NCI-H2081 treated with DMSO at 0.1 percent for 48 hours (cell line): ENCODE measurements at places on chromosomes 2 and 18.

DNA sequence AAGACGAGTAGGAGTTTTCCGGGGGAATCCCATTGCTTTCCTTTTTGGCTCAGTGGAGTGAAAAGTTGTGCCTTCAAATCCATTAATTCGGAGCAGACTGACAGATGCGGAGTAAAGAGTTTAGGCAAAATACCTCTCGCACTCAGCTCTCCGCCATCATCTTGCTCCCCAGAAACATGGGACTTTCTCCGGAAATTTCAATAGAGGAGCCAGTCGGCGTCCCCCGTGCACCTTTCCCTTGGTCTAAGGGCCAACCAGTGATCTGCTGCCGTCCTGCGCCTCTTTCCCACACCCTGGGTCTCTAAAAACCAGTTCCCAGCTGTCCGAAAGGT lies 318 bp downstream of the TYW5 start:
- no peak for DNase-seq

- DNase-seq, result no peak
Measured at GRCh38 chr18:3832025-3832638, 382.2 kb downstream of the TGIF1 start.

GRCh38 chr2:63581298-63581961 lies 6.8 kb downstream of the WDPCP start:
- DNase-seq, result no peak

DNA sequence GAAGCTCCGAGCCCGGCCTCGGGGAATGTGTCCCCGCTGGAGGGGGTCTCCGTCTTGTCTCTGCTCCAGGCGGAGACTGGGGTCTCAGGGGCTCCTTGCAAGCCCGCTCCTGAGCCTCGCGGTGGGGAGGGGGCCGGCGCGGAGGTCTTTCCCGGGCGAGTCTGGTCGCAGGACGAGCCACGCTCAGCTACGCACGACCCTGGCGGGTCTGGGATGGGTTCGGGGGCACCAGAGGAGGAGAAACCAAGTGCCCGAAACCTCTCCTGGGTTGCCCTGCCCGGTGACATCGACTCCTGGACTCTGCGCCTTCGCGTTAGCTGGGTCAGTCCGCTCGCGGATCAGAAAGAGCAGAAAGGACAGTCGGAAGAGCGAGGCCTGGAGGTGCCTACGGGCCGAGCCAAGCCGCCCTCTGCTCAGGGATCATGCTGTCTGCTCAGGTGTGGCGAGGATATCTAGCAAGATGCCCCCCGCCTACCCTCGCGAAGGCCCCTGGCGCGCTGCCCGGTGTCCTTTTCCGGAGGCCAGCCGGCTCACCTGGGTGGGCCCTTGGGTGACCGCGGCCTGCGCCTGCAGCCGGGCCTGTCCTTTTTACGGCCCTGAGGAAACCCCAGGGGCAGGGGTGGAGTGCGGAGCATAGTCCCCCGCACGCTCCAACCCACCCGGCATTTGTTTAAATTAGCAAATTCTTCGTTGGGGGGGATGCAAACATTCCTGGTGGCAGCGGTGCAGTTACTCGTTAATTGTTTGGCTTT lies 58.7 kb downstream of the SNORC start:
- DNase-seq, result no peak

DNA sequence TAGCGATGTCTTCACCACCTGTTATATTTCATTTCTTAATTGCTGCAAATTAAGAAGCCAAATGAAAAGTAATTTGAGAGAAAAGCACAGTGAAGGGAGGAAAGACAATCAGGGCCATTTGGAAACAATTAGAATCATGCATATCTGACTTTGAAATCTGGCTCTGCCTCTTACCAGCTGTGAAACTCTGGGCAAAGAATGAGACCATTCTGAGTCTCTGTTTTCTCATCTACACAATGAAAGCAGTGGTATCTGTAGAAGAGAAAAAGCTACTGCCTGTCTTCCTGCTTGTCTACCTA lies 334.5 kb upstream of the CYRIA start:
- no peak for DNase-seq

DNA sequence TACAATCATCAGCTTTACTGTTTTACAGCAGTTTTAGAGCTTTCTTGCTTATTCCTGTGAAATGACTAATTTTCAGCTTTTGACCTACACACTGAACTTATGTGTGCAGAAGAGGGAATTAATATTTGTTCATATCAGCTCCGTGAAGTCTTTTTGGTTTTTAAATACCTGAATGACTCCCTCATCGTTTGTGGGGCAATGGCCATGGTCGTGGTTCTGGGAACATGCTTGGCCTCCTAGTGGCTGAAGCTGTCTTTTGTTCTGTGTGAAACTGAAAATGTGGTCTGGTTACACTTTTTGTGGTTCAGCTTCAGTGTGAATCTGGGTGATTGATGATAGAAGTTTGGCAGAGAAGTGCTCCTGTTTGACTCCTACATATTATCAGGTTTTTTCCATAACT lies 408.1 kb downstream of the THSD7B start:
- no peak for DNase-seq

GRCh38 chr2:219777388-219777787 lies 150.0 kb downstream of the SLC4A3 start:
- DNase-seq, result no peak

DNA sequence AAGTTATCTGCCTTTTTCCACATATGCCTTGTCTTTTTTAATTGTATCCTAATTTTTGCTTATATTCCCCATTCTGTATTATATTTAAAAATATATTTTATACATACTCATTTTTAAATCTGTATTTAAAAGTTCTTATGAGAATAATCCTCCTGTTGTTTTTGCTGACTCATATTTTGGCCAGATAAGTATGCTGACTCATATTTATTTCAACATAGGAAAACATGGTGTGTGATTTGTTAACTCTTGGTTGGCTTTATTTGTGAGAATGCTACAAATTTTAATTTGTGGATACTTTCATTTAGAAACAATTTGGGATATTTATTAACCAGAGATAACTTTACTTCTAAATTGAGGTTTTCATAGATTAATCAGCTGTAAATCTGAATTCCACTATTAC lies 587.7 kb downstream of the CPS1 start:
- no peak for DNase-seq

DNA sequence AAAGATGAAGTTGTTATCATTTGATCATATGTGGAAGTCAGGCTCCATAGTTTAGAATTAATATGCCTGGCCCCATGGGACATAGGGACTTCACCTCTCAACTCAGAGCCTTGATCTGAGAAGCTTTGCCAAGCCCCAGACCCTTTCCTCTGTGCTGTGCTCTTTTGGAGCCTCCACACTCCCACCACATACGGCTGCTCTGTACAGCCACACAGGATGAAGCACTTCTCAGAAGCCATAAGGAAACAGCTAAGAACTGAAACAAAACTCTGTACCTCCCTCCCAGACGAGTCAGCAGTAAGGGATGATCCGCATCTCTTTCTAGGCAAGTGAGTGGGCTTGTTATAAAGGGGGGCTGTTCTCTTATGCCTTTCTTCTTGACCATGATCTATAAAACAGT lies 66.5 kb downstream of the CAB39 start:
- DNase-seq, result no peak

- no peak for DNase-seq
Measured at GRCh38 chr2:203361495-203361894, 33.3 kb downstream of the ABI2 start.
